SW 1271 (cell line): ENCODE measurements at places on chromosomes 3 and 15.

- no peak for DNase-seq
Observed at GRCh38 chr15:70876011-70876410, 16.2 kb downstream of the THAP10 start.

DNA sequence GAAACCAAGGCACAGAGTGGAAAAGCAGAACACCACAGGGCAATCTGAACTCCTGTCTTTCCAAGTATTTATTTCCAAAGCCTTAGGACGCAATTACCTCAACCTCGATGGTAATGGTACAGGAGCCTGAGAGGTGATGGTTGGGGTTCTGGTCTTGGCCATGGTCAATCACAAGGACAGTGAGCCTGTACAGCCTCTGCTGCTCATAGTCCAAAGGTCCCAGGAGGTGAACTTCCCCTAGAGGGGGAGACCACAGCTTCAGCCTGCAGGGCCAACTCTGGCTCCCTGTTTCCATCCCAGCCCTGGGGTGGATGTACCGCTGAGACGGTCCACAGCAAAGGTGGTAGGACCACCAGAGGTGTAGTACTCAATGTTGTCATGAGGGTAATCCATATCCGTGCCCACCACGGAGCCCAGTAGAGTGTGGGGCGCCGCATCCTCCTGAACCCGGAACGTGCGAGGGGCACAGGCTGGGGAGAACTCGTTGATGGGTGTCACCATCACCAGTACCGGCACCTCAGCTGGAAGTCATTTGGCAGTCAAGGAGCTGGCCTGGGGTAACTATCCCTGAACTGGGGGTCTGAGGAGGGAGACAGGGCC, 6.1 kb downstream of the CDHR4 start:
- DNase-seq: no peak

DNA sequence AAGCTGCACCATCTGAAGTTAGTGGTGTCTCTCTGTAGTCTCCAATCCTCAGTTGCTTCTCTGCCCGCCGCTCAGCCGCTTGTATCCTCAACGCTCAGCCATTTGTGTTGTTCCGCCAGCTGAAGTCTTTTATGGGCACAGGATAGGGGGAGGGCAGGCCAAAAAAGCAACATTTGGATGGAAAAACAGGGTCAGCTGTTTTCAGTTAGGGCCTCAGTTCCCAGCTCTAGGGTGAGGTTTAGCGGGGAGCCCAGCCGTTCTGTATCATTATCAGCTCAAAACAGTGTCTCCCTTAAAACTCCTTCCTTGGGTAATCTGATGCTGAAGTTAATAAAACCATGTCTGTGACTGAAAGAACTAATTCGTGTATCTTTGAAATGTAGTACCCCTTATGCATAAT, 329.5 kb upstream of the AZI2 start:
- no peak for DNase-seq

DNA sequence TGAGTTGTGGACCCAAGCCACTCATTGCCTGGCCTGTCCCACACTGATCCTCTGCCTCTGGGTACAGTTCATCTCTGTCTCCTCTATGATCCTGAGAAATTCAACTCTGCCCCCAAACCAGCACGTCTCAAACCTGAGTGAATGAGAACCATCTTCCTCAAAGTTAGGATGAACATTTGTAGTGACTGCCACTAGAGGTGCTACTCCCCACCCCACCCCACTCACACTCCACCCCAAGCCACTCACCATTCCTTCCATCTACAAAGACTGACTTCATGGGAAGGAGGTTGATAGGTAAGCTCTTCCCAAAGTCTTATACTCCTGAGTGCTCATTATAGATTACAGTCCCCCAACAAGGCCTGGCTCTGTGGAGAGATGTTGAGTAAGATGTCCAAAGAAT, 43.8 kb downstream of the NEK10 start:
- no peak for DNase-seq

DNA sequence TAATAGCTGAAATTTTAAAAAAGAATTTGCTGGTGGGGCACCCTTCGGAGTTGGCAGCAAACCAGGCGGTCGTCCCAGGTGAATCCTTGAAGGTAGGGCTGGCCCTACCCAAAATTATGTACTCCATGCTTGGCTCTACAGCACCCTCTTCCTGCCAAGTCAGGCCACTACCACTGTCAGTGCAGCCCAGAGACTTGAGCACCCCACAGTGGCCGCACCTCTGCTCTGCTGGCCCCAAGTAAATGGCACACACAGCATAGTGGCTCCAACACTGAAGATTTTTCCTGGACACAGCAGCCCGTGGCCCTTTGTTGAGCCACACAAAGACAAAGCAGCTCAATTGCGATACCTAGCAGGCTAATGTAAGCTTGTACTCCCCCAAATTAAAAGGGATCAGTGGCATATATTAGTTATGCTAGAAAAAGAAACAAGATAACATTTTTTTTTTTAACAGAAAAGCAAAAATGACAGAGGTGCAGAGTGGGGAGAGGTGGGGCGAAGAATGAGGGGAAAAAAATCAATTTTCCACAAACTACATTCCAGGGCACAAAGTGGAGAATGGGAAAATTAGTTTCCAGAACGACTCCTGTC, 250.5 kb downstream of the UACA start:
- peak; percentile 24 for DNase-seq

- DNase-seq: no peak
Observed at GRCh38 chr3:168051531-168052471, 43.9 kb downstream of the GOLIM4 start.
